Stimulated activated CD4-positive, alpha-beta T cell treated with anti-CD3 and anti-CD28 coated beads, Interleukin-1b, Interleukin-23, amount 100 ng/mL, for 1 hour (primary cell): ENCODE measurements at places on chromosomes 13 and 19.

DNA sequence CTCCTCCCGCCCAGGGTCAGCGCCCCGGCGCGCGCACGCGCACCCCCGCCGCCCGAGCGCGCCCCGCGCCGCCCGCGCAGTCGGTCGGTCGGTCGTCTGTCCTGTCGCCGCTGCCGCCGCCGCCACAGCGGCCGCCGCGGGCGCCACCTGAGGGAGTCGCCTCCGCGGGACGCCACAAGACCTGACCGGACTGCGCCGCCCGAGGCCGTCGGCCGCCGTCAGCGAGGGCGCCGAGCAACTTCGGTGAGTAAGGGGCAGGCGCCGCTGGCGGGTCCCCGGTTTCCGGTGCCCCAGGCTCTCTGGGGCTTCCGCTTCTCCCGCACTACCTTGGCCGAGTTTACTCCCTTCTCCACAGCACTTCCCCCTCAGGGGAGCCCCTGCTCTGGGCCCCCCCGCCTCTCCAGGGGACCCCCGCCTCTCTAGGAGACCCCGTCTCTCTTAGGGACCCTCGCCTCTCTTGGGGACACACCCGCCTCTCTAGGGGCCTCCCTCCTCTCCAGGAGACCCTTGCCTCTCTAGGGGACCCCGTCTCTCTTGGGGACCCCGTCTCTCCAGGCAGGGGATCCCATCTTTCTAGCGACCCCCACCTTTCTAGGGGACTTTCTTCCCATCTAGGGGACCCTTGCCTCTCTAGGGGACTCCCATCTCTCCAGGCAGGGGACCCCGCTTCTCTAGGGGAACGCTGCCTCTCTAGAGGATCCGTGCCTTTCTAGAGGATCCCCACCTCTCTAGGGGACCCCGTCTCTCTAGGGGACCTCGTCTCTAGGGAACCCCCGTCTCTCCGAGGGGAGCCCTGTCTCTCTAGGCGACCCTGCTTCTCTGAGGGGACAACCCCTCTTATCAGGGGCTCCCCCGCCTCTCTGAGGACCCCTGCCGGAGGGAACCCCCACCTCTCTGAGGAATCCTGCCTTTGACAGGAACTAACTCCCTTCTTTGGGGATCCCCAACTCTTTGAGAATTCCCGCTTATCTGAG, 19.3 kb upstream of the GATAD2A start:
- peak; percentile 19 for DNase-seq

DNA sequence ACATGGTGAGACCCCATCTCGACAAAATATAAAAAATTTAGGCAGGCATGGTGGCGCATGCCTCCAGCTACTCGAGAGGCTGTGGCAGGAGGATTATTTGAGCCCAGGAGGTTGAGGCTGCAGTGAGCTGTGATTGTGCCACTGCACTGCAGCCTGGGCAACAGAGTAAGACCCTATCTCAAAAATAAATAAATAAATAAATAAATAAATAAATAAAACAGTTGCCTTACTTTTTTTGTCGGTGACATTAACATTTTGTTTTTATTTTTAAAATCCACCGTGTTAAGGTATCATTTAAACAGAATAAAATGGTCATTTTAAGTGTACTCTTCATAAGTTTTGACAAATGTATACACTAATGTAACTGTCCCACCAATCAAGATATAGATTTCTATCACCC, 57.0 kb downstream of the RASL11A start:
- DNase-seq: no peak

- DNase-seq: no peak
Measured at GRCh38 chr13:28408235-28408848, 86.6 kb downstream of the FLT1 start.

DNA sequence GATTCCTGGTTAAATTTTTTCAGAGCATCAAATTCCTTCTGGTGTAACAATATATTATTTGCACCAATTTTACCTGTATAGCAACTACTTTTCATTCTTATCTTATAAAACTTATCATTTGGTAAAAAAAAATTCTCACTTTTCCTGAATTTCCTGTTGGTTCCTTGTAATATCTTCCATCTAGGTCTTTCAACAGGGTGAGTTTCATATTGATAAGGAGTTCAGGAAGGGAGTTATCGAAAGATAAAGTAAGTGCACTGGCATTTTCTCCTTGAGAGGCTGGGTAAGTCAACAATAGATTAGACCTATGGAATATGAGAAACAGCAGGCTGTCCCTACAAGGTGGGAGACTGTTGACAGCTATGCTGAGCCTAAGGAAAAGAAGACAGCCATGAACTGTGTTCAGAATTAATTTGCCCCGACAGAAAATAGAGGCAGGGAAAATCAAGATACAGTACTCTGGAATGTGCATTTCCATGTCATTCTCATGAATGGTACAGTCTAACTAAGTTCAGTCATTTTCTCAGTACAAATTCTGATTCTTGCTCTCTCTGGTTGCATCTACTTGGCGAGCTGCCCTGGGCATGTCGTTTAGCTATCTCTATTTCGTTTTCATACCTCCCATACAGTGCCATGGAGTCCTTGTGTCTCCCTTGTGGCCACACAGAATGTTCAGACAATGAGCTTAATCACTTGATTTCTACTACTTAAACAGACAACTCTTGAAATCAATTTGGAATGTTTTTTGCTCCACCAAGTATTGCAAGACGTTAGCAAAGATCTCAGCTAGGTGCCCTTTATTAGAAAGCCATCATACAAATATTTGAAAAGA, 9.9 kb downstream of the IGFL1 start:
- DNase-seq: no peak

- no peak for DNase-seq
Measured at GRCh38 chr13:43227721-43228120, 204.3 kb downstream of the DNAJC15 start.

GRCh38 chr13:79749984-79750551, 269.1 kb downstream of the NDFIP2 start:
- no peak for DNase-seq

- DNase-seq: no peak
Measured at GRCh38 chr19:7418596-7418995, 69.9 kb downstream of the ARHGEF18 start.

DNA sequence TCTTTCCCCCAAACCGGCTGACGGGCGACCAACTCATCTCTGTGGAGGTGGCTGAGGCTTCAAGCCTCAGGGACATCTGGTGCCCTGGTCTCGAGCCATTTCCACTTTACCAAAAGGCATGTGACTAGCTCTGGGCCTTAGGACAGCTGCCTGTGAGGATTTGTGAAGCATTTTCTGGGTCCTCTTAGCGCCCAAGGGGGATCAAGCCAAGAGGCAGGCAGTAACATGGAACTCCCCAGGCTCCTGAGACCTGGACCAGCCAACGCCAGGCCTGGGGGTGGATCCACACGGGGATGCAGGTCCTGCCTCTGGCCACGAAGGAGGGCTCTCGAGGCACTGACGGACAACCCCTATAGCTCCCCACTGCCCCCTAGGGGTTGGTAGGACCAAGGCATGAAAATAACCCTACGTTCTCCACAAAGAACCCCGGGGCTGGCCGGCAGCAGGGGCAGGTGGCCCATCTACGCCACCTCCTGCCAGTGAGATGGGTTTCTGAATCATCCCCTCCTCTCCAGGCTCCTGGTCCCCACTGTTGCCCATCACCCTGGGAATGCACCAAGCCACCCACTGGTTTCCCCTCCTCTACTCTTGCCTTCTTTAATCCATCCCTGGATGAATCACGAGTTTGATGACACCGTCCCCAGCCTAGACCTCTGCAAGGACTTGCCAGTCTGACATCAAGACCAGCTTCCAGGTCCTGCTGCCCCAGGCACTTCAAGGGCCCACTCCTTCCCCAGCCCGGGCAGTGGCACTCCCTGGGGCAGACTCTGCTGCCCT, 7.0 kb upstream of the MYDGF start:
- no peak for DNase-seq

DNA sequence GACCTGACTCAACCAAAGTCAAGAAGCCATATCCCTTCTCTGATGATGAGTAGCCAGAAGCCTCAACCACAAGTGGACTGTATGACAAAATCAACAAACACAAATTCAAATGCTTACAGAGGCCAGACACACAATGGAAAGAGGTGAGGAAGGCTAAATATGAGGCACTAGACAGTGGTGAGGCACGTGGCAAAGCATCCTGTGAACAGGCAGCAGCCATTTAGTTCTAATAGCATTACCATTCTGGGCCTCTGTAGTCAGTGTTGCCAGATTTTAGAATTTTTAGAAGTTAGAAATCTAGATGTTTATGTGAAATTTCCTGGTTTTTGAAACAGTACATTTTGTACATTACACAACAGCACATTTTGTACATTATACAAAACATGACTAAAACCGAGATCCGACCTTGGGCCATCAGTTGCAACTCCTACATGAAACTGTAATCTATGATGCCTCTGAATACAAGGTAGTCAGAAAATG, 403.3 kb downstream of the COG6 start:
- DNase-seq: no peak

- DNase-seq: no peak
Measured at GRCh38 chr13:30391956-30392680, 30.2 kb upstream of the UBE2L5 start.

GRCh38 chr13:110716247-110716515, 2.7 kb downstream of the ING1 start:
- no peak for DNase-seq

GRCh38 chr19:21463449-21464105, 41.8 kb upstream of the ZNF429 start:
- DNase-seq: no peak

- DNase-seq: no peak
Measured at GRCh38 chr13:48514793-48515192, 18.1 kb downstream of the RCBTB2 start.

DNA sequence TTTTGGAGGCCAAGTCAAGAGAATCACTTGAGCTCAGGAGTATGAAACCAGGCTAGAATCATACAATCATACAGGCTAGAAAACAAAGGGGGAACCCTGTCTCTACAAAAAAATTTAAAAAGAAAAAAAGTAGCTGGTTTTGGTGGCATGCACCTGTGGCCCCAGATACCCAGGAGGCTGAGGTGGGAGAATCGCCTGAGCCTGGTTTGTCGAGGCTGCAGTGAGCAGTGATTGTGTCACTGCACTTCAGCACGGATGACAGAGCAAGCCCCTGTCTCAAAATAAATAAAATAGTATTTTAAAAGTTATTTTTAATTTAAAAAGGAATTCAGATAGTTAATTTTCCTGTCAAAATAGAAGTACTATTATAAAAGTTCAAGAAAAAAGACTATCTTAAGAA, 369.1 kb upstream of the SLITRK5 start:
- no peak for DNase-seq

DNA sequence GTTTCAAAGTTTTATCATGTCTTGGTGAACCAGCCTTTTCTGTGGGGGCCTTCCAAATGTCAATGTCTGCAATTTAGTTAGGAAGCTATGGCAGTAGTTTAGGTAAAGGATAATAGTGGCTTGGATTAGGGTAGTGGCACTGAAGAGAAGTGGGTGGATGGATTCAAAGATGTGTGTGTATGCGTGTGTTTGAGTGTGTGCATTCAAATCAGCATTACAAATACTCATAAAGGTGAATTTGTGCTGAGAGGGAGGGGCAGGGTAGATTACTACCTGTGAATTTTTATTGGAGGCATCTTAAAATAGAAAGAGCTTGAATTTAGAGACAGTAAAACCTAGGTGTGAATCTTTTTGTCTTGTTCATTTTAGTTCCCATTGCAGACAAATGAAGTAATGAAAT, 16.9 kb downstream of the NDFIP2 start:
- no peak for DNase-seq

GRCh38 chr19:36060430-36060829, 5.7 kb downstream of the WDR62 start:
- DNase-seq: no peak

- no peak for DNase-seq
Measured at GRCh38 chr19:55251341-55252081, 7.3 kb downstream of the PPP6R1 start.

DNA sequence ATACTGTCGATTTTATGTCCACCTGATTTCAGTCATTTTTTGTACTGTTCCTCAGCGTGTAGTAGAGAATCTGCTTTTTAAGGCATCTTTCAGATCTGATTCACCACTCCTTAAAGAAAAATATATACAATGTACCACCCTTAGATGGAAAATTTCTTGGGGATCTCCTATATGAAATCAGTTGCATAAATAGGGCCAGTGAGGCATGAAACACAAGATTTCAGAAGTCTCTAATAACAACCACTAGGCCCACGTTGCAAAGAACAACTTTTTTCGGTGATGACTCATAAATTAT, 1.4 kb downstream of the USP12 start:
- DNase-seq: no peak

DNA sequence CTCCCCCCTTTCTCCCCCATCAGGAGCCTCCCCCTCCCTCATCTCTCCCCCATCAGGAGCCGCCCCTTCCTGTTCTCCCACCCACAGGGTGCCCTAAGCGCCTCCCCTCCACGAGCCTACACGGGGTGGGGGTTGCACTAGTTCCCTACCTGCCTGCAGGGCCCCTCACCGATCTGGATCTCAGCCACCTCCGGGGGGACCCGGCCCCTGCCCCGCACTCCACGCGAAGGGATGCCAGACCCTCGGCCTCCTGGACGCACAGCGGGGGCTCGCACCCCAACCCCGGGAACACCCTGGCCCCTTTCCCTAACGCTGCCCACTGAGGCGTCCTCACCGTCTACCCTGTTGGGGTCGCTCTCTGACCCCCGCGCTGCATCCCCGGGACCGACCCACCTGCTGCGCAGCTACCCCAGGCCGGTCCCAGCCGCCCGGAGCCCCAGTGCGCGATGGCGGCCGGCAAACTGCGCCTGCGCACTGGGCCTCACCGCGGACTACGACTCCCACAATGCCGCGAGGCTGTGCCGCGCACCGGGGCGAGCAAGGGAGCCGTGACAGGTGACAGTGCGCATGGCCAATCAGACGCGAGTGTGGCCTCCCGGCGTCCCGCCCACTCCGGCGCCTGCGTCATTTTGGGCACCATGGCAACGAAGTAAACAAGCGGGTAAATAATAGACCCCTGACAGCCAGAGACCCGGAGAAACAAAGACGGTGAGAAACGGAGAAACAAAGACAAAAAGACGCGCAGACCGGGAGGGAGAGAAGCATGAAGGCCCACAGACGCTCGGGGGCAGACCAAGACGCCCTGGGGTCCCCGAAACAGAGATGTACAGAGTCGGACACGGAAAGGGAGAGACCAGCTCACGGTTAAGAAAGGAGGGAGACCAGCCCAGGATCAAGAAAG, at the start of gene ZSCAN18:
ZSCAN18 (minus strand) TSS at position 451 of the 901 bp plus-strand sequence. CDS start 7,964 bp downstream, outside the sequence.
- peak; percentile 88 for DNase-seq

GRCh38 chr19:10920288-10920655, 8.2 kb downstream of the YIPF2 start:
- no peak for DNase-seq

- no peak for DNase-seq
Measured at GRCh38 chr19:9523885-9524474, 14.5 kb downstream of the ZNF426 start.

DNA sequence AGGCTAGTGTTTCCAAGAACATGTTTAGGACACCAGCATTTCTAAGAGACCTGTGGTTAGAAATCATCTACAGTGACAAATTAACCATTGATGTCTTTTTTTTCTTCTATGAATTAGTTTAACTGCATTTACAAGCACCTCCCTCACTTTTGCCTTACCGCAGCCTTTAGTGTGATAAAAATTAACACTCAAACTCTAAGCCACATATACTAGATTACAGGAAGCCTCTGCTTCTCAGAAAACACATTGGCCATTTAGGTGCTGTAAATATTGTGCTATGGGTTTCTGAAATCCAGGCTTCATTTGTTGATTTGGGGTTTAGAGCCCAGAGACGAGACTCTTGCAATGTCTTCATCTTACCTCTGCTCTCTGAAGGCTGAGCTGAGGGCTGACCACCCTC, 34.6 kb upstream of the OLFM4 start:
- no peak for DNase-seq

GRCh38 chr19:30649934-30650614, 277.9 kb downstream of the ZNF536 start:
- DNase-seq: no peak

GRCh38 chr19:58209577-58209976, 19.1 kb upstream of the ZNF544 start:
- DNase-seq: no peak
